ENCODE measurements at places on chromosomes 1 and 21.

GRCh38 chr1:27071049-27071416 is 58.4 kb upstream of the TENT5B start:
- DNase-seq: no peak

DNA sequence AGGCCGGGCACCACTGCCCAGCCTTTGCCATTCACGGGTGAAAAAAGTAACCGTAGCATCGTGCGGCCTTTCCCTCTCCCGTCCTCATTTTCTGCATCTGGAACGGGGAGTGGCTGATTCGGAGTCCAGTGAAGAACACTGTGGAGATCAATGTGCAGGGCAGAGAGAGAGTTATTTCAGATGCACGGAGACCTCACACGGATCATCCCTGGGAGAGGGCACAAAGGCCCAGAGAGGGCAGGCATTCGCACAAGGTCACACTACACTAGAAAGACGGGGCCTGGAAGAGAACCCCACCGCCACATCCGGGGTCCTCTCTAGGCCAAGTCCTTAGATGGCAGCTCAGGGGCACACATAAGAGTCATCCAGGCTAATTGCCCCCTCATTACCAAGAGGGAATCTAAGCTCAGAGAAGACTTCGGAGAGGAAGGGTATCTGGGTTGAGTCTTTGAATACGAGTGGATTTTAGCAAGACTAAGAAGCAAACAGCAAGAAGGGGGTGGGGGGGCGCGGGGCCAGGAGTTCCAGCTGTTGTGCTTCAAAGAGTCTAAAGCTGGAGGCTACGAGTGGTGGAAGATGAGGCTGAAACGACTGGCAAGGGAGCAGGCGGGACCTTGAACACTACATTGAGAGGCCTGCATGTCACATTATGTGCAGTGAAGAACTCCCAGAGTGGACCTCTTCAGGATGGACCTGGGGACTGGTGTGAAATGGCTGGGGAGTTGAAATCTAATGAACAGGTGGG is 857 bp downstream of the GPX7 start:
- DNase-seq: no peak

DNA sequence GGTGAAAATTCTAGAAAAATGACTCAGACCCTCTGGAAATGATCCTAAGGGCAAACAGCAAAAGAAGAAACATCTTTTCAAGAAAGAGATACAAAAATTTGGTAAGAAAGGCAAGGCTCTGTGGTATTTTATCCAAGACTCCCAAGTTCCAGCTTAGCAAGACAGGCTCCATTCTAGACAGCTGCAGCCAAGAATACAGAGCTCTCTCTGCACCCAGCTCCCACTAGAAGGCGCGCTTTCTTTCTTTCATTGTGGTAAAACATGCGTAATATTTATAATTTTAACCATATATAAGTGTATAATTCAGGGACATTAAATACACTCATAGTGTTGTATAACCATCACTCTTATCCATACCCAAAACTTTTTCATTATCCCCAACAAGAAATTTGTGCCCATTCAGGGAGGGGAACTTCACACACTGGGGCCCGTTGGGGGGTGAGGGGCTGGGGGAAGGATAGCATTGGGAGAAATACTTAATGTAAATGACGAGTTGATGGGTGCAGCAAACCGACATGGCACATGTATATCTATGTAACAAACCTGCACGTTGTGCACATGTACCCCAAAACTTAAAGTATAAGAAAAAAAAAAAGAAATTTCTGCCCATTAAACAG is 2.2 kb upstream of the HFM1 start:
- no peak for DNase-seq

GRCh38 chr21:34635307-34635706 is 20.4 kb upstream of the RCAN1 start:
- no peak for DNase-seq

- no peak for DNase-seq
Measured at GRCh38 chr1:115073298-115074087, 15.8 kb downstream of the TSPAN2 start.

GRCh38 chr1:103191327-103191726 is 83.0 kb upstream of the COL11A1 start:
- no peak for DNase-seq

DNA sequence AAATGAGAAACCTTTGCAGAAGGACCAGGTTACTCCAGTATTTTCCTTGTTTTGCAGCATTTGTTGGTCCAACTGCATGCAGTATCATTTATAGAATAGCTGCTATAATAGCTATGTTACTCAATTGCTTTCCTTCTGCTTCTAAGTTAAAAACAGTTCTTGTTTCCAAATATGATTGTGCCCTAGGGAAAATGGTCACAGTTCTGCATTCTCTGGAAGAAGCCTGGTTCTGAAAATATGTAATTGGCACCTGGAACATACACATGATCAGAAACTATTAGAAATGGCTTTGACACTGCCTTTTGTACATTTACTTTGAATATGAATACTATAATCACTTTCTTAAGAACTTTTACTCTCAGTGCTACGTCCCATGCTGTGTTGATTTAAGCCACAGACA is 33.6 kb downstream of the HENMT1 start:
- no peak for DNase-seq

GRCh38 chr1:16318555-16318954 is 33.7 kb downstream of the FBXO42 start:
- peak; percentile 11 for DNase-seq

GRCh38 chr1:219041818-219042217 is 131.9 kb upstream of the LYPLAL1 start:
- no peak for DNase-seq

DNA sequence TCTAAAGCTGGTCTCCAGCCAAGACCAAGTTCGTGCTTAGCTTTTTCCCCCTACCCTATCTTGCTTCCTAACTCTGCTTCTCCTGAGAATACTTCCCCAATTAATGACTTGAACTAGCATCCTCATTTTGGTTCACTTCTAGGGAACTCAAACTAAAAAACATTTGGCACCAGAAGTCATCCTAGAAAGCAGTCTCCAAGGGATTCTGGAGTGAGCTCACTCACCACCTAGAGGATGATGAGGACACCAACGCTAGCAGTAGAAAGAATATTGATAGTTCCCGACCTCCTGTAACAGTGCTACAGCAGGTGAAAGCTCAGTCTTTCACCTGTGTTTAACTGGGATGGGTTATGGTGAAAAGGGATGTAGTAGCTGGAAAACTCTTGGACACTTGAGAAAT is 4.7 kb upstream of the PSMB2 start:
- DNase-seq: no peak

DNA sequence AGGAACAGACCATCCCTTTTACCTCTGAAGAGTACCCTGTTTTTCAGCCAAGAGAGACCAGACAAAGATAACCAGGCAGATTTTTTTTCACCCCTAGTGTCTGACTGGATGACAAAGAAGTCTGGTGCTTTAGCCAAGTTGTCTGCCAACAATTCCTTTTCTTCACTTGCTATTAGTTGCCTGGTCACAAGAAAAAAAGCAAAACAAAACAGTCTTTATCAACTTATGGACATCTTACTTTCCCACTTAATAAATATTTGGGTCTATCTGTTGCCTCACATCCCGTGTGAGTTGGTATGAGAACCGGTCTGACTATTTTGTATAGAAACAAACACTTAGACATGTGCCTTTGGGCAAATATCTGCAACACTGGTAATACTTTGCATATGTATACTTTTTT is 662.9 kb downstream of the PLPP3 start:
- DNase-seq: peak; percentile 42

DNA sequence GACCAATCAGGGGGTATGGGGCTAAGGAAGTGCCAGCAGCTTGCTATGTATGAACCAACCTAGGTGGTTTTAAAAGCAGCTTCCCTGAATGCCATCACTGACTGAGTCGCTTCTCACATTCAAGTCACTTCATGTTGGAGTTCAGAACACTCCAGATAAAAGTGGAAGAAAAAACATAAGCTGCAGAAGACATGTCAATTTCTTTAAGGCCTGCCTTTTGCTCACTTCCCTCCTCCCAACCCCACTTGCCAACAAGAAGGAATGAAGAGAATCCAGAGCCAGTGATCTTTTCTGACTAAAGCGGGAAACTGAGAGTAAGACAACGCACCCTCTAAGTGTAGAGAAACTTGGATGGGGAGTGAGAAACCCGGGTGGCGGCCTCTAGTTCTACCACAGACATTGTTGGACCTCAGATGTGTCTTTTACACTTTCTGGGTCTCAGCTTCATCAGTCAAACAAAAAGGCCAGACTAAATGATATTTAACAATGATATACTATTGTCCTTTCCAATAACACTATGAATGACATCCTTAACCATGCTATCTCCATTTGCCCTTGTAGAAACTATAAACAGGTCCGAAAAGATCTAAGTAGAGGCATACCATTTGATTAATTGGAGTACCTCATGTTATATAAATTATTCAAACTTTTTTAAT is 54.1 kb downstream of the LUZP1 start:
- DNase-seq: no peak

- no peak for DNase-seq
Measured at GRCh38 chr1:193308438-193308837, 122.0 kb upstream of the B3GALT2 start.

GRCh38 chr1:92536211-92536979 is 49.7 kb upstream of the GFI1 start:
- DNase-seq: no peak

DNA sequence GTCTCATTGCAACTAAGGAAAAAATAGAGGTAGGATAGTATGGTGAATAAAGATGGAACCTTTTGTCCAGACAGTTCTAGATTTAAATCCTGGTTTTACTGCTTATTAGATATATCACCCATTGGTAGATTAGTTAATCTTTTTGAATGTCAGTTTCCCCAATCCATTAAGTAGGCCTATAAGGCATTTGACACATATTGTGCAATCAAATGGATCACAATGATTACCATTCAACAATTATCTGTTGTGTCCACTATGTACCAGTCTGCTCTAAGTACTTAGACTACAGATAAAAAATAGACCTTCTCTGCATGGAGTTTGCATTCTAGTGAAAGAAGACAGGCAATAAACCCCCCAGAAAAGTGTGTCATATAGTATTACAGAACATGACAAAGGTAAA is 6.0 kb upstream of the PALMD start:
- no peak for DNase-seq

- DNase-seq: no peak
Measured at GRCh38 chr1:85047144-85047471, 1.2 kb downstream of the MCOLN3 start.

GRCh38 chr1:115839679-115840237 is 1.2 kb downstream of the NHLH2 start:
- no peak for DNase-seq

GRCh38 chr1:20210736-20211460 is 24.6 kb upstream of the PLA2G2C start:
- no peak for DNase-seq

DNA sequence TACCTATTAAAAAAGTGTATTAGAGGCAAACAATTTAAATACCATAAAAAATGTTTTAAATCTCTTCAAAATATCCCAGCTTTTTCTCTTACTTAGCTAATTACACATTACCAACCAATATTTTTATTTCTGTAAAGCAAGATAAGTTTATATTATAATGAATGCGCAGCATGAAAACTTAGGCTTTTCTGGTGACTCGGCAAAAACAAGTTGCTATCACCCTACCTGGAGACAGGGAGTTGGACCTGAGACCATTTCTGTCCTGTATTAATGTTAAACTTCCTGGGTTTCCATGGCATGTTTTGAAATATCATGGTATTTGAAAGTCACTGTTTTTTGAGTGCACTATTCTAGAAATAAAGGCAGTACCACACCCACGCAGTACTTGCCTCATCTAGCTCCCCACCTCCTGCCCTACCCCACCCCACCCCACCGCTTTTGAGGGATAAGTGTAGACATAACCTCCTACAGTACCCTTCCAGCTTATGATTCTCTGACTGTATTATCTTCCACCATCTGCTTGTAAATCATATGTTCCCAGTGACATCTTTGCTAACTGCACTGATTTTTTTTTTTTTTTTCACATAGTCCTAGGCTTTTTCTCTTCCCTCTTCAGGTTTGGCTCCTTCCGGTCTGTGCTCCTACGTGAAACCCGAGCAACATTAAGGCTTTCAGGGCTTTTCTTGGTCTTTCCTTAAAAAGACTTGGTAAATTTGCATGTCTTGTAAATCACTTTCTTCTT is 77.5 kb downstream of the PHTF1 start:
- no peak for DNase-seq

- DNase-seq: no peak
Measured at GRCh38 chr1:20143318-20143717, 4.2 kb downstream of the PLA2G2F start.

- DNase-seq: no peak
Measured at GRCh38 chr1:42209526-42210251, 45.1 kb upstream of the GUCA2A start.

DNA sequence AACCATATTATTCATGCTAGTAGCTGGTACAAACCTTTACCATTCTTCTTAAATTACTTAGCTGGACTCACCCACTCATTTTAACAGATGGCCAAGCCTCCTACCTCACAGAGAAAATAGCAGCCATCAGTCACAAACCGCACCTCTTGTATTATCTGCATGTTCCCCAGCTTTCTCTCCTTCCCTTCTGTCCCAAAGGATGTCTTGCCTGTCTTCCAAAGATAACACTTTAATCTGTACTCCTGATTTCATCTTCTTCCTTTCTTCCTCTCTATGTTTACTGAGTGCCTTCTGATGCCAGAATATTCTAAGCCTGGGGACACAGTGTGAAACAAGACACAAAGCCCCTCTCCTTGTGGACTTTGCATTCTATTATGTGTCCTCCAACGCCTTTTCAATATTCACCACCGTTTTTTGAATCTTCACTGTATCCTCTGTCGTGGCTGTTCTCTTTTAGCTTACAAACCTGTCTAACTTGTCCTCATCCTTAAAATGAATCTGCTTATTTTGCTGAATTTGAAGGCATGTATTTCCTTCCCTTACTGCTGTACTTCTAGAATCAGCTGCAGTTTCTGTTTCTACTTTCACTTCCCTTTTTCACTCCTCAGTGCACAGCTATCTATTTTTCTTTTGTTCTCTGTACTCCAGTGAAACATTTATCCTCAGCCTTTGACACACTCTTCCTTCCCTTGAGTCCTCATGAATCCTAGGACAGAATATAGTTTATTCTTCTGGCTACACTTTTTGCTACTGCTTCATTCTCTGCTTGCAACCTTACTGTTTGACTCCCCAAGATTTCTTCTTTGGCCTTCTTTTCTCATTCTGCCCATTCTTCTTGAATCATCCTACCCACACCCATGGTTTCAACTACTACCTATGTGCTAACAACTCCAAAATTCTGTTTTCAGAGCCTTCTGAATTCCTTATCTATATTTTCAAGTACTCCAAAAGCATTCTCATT is 216.9 kb upstream of the SAMSN1 start:
- DNase-seq: no peak

DNA sequence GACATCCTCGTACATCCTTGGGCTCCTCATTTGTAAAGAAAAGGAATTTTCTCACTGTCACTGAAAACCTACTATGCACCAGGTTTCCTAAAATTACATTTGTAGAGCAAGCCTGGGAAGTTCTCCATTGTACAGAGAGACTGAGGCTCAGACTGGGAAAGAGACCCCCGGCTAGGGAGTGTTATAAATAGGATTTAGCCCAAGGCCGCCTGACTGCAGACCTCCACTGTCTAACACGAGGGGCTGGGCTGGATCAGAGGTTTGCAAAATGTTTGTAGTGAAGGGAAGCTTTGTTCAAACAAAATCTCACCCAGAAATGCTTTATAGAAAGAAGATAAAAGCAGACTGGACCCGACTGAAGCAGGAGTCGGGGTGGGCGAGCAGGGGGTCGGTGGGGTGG is 131.3 kb downstream of the ACTL8 start:
- DNase-seq: no peak

- DNase-seq: no peak
Measured at GRCh38 chr1:14955976-14956375, 197.6 kb upstream of the TMEM51 start.
